ENCODE measurements at places on chromosomes 7 and 10.
A peak's percentile ranks its signal among the peaks of the same experiment; 100 is the strongest.

GRCh38 chr7:2487586-2488271 is 11.5 kb upstream of the GRIFIN start:
- DNase-seq = no peak

GRCh38 chr10:93219347-93219746 is 145.7 kb downstream of the CYP26A1 start:
- DNase-seq = no peak

GRCh38 chr10:131784363-131785120 is 116.3 kb upstream of the PPP2R2D start:
- DNase-seq = no peak

DNA sequence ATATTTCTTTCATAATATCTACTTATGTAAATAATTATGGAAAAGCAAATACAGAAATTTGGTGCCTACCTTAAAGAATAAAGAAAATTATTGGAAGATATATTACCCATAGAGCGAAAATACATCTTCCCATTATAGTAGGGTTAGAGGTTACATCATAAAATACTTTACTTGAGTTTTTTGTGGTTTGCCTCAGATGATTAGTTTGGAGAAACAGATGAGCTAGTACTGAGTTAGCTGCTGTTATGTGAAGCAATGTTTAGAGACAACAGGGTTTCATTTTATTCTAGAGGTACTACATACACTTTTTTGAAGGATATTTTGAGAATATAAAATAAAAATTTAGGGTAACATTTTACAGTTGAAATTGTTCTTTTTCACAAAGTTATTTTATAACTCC is 2.9 kb upstream of the MLLT10 start:
- no peak for DNase-seq

DNA sequence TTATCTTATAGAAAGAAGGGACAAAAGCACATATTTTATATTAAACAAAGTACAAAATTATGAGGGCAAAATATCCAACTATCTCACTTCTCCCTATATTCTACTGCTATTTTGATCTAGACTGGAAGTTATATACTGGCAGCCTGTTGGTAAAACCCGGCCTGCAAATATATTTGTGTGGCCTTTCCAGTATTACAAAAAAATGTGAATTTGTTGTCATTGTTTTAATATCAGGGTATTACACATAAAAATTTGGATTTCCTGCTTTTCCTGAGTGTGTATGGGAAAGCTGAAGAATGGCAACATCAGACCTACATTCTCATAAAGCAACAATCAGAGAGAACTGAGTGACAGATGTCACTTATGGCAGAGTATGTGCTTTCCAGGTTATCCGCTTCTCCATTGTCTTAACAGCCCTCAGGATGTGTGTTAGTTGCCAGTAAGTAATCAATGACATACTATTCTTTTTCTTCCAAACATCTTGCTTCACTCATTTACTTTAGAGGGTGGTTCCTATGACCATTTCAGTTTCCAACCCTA is 7.3 kb downstream of the SYPL1 start:
- DNase-seq = no peak

- DNase-seq = no peak
Observed at GRCh38 chr10:132932461-132933307, 9.7 kb downstream of the CFAP46 start.

DNA sequence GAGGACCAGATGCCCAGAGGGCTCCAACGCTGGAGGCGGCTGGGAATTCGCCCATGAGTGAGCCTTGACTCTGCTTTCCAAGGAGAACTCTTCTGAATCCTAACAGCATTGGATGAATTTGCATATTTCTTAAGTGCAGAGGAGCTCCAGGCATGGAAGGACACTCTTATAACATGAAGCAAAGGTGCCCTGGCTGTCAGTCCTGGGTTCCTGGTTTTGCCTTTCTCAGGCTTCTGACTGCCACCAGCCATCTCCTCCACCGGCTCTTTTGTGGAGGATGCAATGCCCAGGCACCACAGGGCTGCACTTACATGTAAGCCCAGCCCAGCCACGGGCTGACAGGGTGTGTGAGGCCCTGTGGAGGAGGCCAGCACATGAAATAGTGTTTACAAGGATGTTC is 8.2 kb downstream of the CLRN3 start:
- no peak for DNase-seq

- DNase-seq = no peak
Observed at GRCh38 chr7:124428781-124429180, 336.8 kb downstream of the GPR37 start.

DNA sequence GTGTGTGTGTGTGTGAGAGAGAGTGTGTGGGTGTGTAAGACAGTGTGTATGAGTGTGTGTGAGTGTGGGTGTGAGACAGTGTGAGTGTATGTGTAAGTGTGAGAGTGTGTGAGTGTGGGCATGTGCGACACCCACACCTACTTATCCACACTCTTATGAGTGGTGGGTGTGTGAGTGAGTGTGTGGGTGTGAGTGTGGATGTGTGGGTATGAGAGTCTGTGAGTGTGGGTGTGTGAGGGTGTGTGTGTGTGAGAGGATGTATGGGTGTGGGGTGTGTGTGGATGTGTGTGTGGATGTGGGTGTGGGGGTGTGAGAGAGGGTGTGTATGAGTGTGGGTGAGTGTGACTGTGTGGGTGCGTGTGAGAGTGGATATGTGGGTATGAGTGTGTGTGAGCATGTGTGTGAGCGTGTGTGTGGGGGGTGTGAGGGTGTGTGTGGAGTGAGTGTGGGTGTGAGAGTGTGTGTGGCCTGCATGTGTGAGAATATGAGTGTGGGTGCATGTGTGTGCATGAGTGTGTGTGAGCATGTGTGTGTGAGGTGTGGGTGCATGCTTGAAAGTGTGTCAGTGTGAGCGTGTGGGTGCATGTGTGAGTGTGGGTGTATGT is 15.1 kb downstream of the VWC2 start:
- no peak for DNase-seq

GRCh38 chr7:156152390-156152789 is 340.1 kb upstream of the SHH start:
- no peak for DNase-seq

- peak; percentile 11 for DNase-seq
Observed at GRCh38 chr7:129950191-129950932, 2.4 kb downstream of the UBE2H start.

- no peak for DNase-seq
Observed at GRCh38 chr10:16519908-16520861, 1.5 kb downstream of the C1QL3 start.

DNA sequence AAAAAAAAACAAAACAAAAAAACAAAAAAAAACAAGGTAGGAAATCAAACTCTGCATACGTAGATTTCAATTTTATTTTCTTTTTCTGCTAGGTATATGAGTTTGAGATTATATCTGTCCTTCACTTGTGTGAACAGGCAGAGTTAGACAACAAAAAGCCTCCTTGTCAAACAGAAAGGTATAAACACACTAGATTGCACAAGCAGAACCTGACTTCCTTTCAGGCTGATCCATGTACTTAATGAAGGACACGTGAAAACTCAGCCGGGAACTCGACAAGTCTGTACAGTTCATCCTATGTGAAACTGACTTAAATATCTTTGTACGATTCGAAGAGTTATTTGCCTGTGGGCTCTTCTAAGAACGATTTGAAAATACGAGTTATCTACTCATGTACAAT is 254.1 kb downstream of the ARL4A start:
- no peak for DNase-seq

- no peak for DNase-seq
Observed at GRCh38 chr7:55517191-55517633, 55.1 kb downstream of the VOPP1 start.

DNA sequence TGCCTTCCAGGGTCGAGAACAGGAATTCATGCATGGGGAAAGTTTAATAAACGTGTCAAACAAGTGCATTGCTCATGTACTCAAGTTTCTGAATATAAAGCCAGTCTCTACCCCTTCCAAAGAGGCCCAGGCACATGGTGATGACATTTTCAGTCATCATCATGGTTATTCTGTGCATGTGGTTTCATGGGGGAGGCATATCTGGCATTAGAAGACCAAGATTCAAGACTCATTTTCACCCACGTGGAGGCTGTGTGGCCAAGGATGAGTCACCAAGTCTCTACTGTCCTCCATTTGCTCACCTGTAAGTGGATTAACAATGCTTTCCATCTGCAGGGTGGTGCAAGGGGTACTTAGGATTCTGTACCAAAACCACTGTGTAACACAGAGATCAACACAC is 34.0 kb upstream of the CNPY1 start:
- no peak for DNase-seq

DNA sequence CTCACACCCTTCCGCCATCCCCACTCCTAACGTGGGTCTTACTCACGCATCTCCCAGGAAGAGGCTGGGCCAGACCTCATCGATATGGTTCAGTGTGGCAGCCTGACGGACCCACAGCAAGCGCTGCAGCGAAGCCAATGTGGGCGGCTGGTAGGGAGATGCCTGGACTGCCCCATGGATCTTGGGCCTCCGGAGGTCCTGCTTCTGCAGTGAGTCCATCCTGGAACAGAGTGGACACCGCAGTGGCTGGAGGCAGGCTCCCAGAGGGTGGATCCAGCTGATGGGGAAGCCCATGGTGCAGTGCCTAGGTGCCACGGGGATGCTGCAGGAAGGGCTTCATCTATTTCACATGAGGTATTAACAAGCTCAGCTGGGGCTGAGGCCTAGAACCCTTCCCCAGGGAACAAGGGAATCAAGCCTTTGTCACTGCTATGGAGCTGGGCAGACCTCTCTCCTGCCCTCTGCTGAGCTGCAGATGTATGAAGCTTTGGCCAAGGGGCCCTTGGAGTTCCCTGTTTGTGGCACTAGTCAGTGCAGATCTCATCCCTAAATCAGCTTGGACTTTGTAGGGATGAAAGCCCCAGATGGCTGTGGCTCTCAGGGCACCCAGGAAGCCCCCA is 13.7 kb upstream of the SAMD8 start:
- no peak for DNase-seq

GRCh38 chr7:36406156-36406555 is 16.5 kb downstream of the ANLN start:
- peak; percentile 93 for DNase-seq

All from putamen (tissue), 1 donor.